ENCODE measurements at places on chromosomes 12 and 14. TPM values are rescaled to one million over a fixed set of nuclear protein-coding genes. Genes with fewer than 3 reads are reported as not detected.

NEUROD4 gene
- total RNA-seq, result not detected

TMEM132C gene
- total RNA-seq, result not detected

CCDC196 gene
- total RNA-seq, result not detected

EPYC gene
- not detected for total RNA-seq

TSPAN19 gene
- total RNA-seq, result not detected

FAM186B gene
- total RNA-seq, result 0.08 TPM

LTB4R2 gene
- total RNA-seq, result 3.6 TPM

POLR3B gene
- total RNA-seq, result 5.4 TPM

COL2A1 gene
- 0.02 TPM for total RNA-seq
